ENCODE measurements at places on chromosomes 2 and 18.

GRCh38 chr2:167715932-167716331 is 531.5 kb downstream of the STK39 start:
- no peak for DNase-seq

- no peak for DNase-seq
These were observed 542.5 kb downstream of the SUCLG1 start for GRCh38 chr2:83916559-83916958.

DNA sequence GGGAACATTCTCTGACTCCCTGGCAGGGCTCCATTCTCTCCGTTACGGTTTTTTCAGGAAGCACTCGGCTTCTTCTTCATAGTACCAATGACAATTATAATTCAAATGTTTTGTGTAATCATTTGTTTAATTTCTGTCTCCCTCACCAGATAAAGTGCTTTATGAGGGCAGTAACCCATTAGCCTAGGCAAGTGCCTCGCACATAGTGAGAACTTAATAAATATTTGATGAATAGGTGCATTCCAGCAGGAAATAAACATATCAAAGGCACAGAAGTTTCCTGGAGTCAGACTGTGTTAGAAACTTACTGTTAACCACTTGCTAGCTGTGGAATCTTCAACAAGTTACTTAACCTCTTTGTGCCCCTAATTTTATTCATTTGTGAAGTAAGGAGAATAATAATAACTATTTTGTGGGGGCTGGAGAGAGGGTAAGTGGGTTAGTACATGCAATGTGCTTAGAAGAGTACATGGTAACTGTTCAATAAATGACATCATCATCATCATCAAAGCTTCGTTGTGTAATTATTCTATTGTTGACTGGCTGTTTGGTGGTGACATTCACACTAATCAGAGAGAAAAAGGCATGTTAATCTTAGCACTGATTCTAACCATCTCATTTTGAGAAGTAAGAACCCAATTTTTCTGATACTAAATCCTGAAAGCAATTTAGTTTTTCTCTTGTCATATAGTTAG is 352.3 kb downstream of the INSIG2 start:
- DNase-seq: no peak

DNA sequence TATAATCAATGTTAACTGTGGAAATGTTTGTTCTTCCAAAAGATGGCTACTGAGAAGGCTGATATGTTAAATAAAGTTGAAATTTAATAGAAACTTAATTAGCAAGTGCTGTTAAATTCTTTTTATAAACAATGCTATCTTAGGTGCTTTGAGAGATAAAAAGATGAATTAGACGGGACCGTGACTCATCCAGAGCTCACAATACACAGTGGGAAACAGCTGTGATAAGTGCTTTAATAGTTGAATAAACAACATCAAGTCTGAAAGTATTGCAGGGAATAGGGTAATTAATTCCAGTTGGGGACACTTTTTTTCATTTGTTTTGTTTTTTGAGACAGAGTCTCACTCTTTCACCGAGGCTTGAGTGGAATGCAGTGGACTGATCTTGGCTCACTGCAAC is 85.5 kb upstream of the DTNA start:
- DNase-seq: no peak

DNA sequence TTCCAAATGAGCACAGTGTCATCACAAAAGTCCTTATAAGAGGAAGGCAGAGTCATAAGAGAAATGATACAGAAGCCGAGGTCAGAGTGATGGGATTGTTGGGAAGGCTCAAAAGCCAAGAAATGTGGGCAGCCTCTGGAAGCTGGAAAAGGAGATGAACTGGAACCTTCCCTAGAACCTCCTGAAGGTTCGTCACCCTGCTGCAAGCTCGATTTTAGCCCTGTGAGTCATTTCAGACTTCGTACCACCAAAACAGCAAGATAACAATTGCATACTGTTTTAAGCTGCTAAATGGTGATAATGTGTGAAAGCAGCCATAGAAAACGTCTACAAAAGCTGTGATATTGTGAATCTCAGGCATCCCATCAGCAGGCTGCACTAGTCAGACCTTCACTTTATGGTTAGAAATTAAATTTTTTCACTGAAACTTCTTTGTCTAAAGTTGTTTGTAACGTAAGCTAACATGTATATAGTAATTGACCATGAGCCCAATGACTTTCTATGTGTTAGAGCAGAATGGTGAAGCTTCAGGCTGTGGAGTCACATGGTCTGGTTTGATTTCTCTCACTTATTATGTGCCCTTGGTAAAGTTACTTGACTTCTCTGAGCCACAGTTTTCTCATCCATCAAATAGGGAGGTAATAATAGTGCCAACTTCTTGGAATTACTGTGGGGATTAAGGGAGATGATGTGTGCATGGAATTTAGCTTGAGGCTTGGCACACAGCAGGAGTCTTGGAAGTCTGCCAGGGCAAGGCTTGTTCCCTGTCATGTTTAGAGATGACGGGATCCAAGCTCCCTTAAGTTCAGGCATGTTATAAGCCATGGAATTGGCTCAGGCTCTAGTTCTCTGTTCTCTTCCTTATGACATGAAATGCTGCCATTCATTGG is 132.0 kb upstream of the CCDC195 start:
- no peak for DNase-seq

DNA sequence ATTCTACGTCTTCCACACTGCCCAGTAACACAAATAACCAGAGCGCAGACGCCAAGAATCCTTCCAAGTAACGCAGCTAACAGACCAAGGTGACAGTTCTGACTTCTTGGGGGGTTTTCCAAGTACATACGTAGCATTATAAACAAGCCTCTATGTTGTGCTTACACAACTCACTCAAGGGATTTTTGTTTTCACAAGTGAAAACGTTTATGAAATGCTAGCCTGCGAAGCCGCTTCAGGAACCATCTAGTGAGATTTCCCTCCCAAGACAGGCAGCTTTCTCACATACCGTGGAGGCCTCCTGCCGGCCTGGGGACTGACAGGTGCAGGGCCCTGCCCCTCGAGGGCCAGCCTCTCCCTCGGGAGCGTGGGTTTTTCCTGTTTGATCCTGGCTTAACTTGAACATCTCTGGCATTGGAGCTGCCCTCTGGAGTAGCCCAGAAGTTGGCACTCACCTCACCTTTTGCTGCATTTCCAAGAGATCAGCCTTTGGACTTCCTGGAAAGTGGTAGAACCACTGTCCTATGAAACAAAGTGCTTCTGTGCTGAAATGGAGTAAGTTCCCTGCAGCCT is 151.1 kb downstream of the MBP start:
- no peak for DNase-seq

DNA sequence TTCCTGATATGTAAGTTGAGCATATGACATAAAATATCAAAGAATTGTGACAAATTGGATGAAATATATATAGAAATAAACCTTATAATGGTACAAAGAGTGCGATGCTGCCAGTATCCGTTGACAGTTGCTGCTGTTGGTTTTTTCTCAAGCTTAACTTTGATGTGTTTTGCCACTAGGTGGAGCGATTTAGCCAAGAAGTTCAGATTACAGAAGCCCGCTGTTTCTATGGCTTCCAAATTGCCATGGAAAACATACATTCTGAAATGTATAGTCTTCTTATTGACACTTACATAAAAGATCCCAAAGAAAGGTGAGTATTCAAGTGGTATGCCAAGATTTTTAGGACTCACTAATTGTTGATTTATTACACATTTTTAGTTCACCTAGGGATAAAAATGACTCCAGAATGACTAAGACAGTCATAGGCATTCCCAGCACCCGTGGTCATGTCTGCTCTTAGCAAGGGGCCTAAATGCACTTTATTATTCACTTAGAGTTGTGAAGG is 2.1 kb downstream of the RRM2 start:
- DNase-seq: no peak

DNA sequence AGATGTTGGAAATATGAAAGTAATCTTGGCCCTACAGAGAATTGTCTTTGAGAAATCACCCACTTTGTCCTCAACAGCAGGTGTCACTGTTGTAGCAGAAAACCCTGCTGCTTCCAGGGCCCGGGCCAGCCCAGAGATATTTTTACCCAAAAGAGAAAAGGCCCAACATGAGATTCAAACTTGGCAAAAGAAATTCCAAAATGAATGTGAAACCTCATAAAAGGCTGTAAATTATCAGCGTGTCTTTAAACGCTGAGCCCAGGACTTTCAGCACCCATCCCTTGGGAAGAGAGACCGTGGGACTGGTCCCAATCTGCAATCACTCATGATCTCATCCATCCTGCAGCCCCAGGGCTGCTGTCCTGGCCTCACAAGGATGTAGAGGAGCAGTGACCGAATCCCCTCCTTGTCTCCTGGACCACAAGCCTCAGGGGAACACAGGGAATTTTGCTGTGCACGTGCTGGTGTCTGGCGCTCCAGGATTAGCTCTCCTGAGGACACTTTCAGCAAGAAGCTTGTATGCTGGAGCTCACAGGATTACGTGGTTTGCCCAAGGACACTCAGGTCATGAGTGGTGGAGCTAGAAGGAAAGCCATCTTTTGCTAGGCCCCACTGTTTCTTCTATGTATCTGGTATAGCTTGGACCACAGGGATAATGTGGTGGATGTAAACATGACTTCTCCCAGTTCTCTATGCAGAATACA is 202.1 kb downstream of the RNF144A start:
- DNase-seq: no peak

GRCh38 chr2:203360833-203361430 is 32.7 kb downstream of the ABI2 start:
- no peak for DNase-seq

- DNase-seq: no peak
These were observed 164.4 kb downstream of the TNS1 start for GRCh38 chr2:217838409-217838831.

GRCh38 chr2:167147271-167147941 is 259.1 kb downstream of the XIRP2 start:
- no peak for DNase-seq

GRCh38 chr2:43358410-43359201 is 132.2 kb upstream of the ZFP36L2 start:
- no peak for DNase-seq

- no peak for DNase-seq
These were observed 31.3 kb downstream of the KIAA2012 start for GRCh38 chr2:202104286-202104870.

GRCh38 chr18:55763298-55763697 is 175.3 kb upstream of the TCF4 start:
- DNase-seq: no peak

GRCh38 chr18:11925800-11926481 is 17.8 kb upstream of the MPPE1 start:
- no peak for DNase-seq

DNA sequence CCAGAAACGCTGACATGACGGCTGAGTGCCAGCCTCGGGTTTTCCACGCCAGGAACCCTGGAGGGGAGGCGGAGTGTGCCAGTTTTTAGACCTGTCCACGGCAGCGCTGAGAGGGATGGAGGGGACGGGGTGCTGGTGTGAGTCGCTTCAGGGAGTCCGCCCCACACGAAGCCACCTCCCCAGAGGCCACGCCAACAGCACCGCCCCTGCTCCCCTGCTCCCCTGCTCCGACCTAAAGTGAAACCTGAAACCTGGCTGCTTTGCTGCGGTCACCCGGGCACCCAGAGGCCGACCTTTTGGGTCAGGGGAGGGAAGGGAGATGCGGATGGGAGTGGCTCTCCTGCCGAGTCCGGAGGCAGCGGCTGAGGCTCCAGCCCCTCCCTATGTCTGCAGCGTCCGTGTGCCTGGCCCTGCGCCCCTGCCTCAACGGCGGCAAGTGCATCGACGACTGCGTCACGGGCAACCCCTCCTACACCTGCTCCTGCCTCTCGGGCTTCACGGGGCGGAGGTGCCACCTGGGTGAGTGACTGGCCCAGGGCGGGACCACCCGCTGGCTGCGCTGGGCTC is 38.1 kb downstream of the SNED1 start:
- no peak for DNase-seq

DNA sequence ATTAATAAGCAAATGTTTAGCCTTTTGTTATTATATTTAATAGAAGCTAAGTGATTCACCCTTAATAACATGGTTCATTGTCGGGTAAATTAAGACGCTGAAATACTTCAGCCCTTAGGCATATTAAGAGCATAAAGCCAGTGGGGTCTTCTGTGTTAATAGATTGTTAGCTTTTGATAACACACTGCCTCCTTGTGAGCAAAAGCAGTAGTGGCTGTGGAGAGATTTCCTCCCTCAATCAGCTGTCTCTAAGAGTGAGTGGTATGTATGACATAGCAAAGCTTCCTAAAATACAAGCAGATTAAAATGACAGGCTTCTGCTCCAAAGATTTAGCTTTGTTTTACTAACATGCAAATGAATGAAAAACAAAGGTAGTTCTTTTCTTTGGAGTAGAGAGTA is 143.7 kb upstream of the SYT4 start:
- no peak for DNase-seq

GRCh38 chr2:45904267-45904945 is 252.9 kb downstream of the PRKCE start:
- DNase-seq: no peak

- no peak for DNase-seq
These were observed 563.2 kb downstream of the RNF144A start for GRCh38 chr2:7480431-7480830.

DNA sequence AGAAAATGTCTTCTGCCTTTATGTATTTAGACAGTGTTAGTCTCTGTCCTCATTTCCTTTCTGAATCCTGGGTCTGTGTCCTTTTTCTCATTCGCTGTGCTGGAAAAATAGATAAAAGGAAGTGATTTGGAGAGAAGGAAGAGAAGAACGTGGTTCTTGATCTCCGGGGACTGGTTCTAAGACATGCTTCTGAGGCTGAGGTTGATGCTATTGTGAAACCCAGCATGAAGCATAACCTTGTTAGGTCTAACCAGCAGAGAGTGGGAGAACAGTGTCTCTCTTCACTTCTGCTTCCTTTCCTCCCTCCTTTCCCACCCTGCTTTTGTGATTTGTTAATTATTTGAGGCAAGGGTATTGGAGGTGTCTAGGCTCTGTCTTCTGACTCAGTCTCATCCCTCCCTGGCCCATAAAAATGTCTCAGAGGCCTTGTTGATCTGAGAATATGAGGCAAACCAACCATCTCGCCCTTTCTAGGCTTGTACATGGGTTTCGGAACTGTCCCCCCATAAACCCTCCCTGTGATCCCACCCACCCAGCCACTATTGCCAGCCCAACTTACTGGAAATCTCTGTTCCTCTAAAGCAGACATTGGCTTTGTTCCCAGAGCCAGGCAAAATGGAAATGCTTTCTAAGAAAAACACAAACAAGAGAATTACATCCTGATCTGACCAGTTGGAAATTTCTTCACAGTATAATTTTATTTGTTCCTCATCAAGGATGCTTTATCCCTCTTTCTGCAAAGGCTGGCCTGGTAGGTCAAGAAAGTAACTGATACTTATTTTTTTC is 360.6 kb upstream of the TNP1 start:
- DNase-seq: no peak

- DNase-seq: no peak
These were observed 87.5 kb downstream of the TFCP2L1 start for GRCh38 chr2:121197369-121198091.

DNA sequence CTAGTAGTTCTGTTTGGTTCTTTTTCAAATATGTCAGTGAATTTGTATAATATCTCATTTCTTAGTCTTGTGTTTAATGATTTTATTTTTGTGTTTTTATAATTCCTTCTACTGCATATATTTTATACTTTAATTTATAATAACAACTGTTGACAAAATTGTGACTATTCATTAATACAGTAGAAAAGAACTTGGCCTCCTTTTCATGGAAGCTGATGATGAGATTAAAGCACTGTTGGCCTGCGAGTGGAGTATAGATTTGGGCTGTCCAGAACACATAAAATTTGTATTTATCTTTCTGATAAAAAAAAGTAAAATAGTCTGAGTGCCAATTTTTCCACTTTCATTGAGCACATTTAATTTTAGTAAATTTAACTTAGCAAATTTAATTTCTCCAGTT is 12.1 kb downstream of the CFLAR start:
- no peak for DNase-seq

Measured in stimulated activated CD8-positive, alpha-beta memory T cell treated with anti-CD3 and anti-CD28 coated beads, Interleukin-4, amount 100 ng/mL, for 4 hours (primary cell).